ENCODE measurements at places on chromosomes 4 and X.

- no peak for DNase-seq
Measured at GRCh38 chrX:107678957-107679740, 50.8 kb downstream of the PRPS1 start.

DNA sequence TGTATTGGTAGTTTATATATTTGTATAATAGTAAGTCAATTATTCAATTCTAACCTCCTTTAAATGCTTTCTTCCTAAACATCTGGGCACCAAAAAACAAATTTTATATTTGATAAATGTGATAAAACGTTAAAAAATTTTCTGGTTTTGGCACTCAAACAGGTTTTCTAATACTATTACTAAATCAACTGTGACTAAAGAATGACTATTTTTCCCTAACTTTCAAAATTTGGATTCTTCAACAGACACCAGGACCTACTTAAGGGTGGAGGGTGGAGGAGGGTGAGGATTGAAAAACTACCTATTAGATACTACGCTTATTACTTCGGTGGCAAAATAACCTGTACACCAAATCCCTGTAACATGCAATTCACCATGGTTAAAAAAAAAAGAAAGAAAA is 555.5 kb downstream of the IL15 start:
- no peak for DNase-seq

GRCh38 chr4:181670506-181670905 is 572.7 kb upstream of the TENM3 start:
- no peak for DNase-seq

DNA sequence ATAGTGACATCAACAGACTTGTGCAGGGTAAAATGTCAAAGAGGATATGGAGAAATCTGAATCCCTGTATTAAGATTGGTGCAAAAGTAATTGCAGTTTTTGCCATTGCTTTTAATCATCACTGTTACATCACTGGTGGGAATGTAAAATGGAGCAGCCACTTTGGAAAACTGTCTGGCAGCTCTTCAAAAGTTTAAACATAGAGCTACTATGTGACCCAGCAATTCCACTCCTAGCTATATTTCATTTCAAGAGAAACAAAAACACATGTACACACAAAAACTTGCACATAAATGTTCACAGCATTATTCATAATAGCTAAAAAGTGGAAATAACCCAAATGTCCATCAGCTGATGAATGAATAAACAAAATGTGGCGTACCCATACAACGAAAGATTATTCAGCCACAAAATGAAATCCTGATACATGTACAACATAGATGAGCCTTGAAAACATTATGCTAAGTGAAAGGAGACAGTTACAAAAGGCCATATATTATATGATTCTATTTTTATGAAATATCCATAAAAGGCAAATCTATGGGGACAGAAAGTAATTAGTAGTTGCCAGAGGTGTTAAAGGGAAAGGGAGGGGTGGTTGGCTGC is 106.4 kb downstream of the AMELX start:
- DNase-seq, result no peak

- DNase-seq, result no peak
Measured at GRCh38 chr4:149534779-149535178, 280.9 kb downstream of the IQCM start.

- DNase-seq, result no peak
Measured at GRCh38 chr4:30094887-30095286, 625.3 kb upstream of the PCDH7 start.

All from hippocampal formation (tissue), 2 donors.